ENCODE measurements at places on chromosomes 11 and 22. TPM values are rescaled to one million over a fixed set of nuclear protein-coding genes. Genes with fewer than 3 reads are reported as not detected.
A peak's percentile ranks its signal among the peaks of the same experiment; 100 is the strongest.

Gene PHLDA2
- 1.1 TPM for total RNA-seq

Gene PTPRJ
- total RNA-seq, result 25.5 TPM

GRCh38 chr22:22431271-22432220 is 77.0 kb downstream of the ZNF280B start:
- DNase-seq, result peak; percentile 75

GRCh38 chr11:81946831-81947230 is 786.8 kb downstream of the FAM181B start:
- no peak for DNase-seq

Gene TRIM48
- total RNA-seq, result not detected

Gene TRIM6
- 11.8 TPM for total RNA-seq

- no peak for DNase-seq
Measured at GRCh38 chr11:35752115-35752514, 89.5 kb downstream of the TRIM44 start.

GRCh38 chr11:44718057-44718456 is 8.7 kb upstream of the TSPAN18 start:
- no peak for DNase-seq

Gene OR4D10
- total RNA-seq, result not detected

All from neural crest cell (in vitro differentiated cells).